Smooth muscle cell of trachea (primary cell): ENCODE measurements at places on chromosomes 3 and 15. TPM values are rescaled to one million over a fixed set of nuclear protein-coding genes. Genes with fewer than 3 reads are reported as not detected.

Gene NR2E3
- total RNA-seq, result 0.29 TPM in 1 of 2 replicates, not detected in the other

Gene IMPG2
- total RNA-seq, result 0.29 and 0.33 TPM in 2 replicates

Gene C3orf85
- not detected in 2 replicates for total RNA-seq

Gene MESD
- 23.9 and 26.6 TPM in 2 replicates for total RNA-seq

Gene CD200
- total RNA-seq, result not detected in 2 replicates

Gene GADL1
- total RNA-seq, result 0.33 and 1.3 TPM in 2 replicates

Gene KBTBD12
- not detected in 2 replicates for total RNA-seq

Gene TMEM207
- total RNA-seq, result not detected in 2 replicates

Gene RPL32
- total RNA-seq, result 593 and 1,321 TPM in 2 replicates

Gene ATP13A4
- total RNA-seq, result 0.33 and 0.58 TPM in 2 replicates

Gene SOX2
- 0.15 TPM in 1 of 2 replicates, not detected in the other for total RNA-seq

Gene OR4M2
- total RNA-seq, result not detected in 2 replicates

Gene COL7A1
- total RNA-seq, result 22.5 and 52.6 TPM in 2 replicates

Gene GPR156
- total RNA-seq, result 0.44 and 0.50 TPM in 2 replicates

Gene CMTM8
- total RNA-seq, result 0.17 TPM in 1 of 2 replicates, not detected in the other

Gene ADGRG7
- total RNA-seq, result not detected in 2 replicates
